ENCODE measurements at places on chromosomes 1 and 21. TPM values are rescaled to one million over a fixed set of nuclear protein-coding genes. Genes with fewer than 3 reads are reported as not detected.

The SPRR2E gene
- not detected for total RNA-seq

DNA sequence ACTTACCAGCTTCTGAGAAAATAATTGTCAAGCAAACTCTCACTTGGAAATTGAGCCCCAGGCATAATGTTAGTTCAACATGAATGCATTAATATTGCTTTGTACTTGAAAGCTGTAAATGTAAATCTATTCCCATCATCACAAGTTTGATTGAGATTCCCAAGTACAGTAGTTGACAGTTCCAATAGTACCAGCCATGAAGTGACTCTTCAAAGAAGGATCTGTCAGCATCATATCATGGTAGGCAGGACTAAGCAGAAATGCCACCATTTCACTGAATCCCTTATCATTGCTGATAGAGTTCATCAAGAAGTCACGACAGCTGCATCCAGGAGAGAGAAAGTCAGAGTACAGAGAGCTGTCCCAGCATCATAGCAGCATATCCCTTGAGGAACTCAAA is 348.7 kb downstream of the OMA1 start:
- DNase-seq: no peak

The DUSP12 gene
- total RNA-seq: 22.0 TPM

DNA sequence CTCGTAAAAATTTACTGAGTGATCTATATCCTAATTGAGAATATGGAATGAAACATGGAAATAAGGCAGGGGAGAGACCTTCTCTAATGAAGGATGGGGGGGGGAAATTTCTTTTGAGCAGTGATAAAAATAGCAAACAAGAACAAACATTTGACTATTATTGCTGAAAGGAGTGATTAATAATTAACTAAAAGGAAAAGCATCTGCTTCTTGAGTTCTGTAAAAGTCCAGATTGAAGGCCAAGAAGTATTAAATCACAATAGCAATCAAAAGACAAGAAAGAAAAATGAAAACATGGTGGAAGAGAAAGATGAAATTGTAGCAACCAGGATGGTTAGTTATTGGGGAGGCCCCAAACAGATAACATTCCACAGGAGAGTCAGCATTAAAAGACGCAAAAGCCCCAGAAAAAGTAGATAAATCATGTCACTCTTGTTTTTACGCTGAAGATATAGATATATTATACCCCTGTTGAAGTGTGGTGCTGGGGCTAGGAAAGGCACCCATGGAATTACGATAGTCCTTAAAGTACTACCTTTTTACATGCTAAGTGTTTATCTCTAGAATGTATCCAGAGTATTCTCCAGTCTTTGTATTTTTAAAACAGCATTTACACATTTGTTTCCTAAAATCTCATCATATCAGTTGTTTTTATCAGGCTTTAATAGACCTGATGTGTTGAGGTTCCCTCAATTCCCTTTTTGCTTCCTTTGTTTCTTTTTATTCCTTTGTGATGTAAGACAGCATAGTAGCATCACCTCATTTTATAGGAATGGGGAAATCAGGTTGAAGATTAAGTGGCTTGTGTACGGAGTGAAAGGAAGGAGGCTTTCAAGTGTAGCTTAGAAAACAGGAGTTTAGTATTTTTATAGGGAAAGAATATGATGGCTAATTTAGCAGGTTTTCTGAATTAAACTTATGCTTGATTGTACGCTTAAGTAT is 28.9 kb downstream of the DISP1 start:
- DNase-seq: no peak

GRCh38 chr1:23564529-23565122 is 5.3 kb upstream of the ID3 start:
- no peak for DNase-seq

DNA sequence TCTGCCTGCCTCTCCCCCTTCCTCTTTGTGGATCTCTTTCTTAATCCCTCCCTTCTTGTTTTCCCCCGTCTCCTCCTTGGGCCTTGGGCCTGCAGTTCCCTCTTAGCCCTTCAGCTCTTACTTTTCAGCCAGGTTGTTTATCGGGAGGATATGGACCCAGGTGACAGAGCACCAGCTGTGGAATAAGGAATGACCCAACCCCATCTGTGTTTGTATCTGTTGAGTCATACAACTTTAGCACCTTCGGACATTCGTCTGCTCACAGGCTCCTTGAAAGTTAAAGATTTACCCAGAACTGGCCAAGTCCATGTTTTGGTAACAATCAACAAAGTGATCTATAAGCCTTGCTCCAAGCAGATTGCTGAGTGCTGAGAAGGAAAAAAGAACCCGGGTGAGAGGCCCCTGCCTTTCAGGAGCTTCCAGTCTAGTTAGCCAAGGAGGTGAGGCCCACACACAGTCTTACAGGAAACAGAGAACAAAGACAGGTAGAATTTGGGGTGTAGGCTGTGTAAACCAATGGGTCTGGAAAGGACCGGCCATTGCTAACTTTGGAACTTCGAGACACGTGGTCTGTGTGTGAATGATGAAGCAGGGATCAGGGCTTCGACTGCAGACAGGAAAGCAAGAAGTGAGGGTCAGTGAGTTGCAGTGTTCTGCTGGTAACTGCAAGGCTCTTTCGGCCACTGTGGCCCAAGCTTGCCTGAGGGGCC is 66.7 kb upstream of the F3 start:
- no peak for DNase-seq

The NES gene
- total RNA-seq: 56.3 TPM

The OR2L2 gene
- total RNA-seq: not detected

DNA sequence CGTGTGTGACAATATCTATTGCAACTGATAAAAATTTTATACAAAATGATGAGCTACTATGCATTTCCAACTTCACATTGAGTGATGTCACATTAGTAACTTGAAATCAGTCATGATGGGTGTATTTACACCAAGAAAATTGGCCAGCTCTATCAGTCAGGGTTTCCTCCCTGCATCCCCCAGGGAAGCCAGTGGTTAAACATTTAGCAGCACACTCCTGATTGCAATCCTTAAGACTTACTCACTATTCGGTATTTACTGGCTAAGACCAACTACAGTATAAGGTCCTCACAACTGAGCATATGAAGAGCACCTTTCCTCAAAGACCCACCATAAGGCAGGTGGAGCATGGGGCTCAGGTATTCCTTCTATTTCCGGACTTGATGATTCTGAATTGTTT is 41.3 kb upstream of the PTGFRN start:
- no peak for DNase-seq

The GBP1 gene
- total RNA-seq: 0.80 TPM
